ENCODE measurements at places on chromosomes 4 and X.

GRCh38 chr4:110184140-110184790 is 14.2 kb downstream of the ELOVL6 start:
- no peak for DNase-seq

DNA sequence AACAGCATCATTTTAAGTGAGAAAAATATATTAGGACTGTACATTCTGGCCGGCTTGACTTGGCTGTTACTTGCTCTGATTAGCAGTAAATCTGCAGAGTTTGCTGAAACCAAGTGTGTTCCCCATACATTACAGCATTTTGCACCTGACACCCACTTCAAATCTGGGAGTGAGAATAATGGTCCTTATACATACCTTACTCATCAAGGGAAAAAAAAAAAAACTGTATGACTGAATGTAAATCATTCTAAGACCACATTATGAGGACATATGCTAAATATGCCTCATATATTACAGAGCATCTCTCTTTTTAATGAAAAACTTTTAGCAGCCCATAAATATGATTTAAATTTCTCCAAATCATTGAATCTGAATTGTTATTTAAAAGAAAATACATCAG is 406.7 kb downstream of the SPOCK3 start:
- DNase-seq = no peak

- no peak for DNase-seq
These were observed 14.1 kb downstream of the CD40LG start for GRCh38 chrX:136662104-136662503.

GRCh38 chr4:90904021-90904420 is 776.8 kb downstream of the CCSER1 start:
- no peak for DNase-seq

DNA sequence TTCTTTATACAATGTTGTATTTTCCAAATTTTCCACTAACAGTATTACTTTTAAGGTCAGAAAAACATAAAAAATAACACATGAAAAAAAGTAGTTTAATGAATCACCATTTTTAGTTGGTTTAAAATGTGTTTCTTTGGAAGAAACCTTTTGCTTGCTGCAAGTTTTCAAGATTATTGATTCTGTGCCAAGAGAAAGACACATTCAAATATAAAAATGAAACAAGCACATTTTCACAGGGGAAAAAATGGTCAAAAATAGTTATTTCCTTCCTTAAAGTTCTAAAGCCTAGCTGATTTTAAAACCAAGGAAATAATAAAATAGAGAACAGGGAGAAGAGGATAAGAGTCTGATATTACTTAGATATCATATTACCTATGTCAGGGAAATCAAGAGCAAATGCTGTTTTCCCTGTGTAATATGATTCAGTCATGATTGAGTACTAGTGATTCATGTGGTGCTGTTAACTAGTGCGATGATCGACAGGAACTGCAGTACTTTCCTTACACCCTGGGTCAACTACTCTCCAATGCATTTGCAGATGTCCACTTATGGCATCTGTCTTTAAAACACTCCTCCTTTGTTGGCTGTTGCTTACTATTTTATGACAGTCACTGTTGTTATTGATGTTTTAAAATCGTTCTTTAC is 103.8 kb downstream of the CAMK2D start:
- DNase-seq = no peak

- no peak for DNase-seq
These were observed 36.5 kb downstream of the DCTD start for GRCh38 chr4:182880387-182881356.

DNA sequence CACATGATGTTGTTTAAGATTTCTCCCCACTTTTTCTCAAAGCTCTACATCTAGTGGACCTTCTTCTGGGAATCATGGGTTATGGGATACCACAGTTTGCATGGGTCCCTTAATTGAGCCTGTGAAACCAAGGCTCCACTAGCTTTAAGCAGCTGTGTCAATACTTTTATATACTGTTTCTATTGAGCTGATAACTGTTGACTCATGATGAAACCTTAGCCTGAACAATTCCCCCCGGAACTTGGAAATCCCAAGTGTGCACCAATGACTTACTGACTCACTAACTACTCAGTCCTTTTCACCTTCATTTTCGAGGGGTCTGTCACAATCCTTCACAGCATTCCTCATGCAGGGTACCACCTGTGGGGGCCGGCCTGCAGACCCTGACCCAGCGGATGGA is 12.7 kb upstream of the SPIN4 start:
- DNase-seq = no peak

DNA sequence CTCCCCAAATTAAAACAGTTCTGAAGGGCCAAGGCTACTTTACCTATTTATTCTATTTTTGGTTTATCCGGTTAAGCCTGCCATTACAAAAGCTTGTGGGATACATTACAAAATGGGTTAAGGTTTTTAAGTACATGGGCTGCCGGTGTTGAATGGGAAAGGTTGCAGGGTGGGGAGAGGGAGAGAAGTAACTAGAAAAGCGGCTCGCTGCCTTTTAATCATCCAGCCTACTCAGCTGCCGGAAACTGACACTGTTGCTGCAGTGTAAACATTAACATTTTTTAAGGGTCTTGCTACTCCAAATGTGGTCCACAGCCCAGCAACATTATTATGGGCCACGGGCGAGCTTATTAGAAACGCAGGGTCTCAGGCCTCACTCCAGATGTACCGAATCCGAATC is 1.5 kb upstream of the IL1RAPL1 start:
- no peak for DNase-seq

DNA sequence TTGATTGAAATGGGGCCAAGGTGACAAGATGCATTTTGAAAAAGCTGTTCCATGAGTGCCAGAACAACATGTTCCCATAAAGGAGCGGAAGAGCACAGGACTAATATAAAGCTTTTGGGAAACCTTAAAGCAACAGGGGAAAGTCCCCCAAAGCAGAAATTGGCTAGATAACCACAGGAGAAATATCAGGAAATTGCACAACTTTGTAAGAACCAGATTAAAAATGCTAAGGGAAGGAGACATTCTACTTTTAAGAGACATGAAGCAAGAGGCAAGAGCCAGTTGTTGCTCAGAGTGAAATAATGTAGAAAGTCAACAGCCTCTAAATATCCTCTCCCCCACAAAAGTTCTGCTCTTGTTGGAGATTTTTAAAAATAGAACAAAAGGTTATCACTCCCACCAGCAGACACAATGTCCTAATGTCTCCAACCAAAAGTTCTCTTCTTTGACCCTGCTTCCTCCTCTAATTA is 85.2 kb upstream of the LNX1 start:
- DNase-seq = no peak

GRCh38 chr4:7217474-7218321 is 25.4 kb downstream of the SORCS2 start:
- no peak for DNase-seq

Data from activated CD8-positive, alpha-beta memory T cell treated with anti-CD3 and anti-CD28 coated beads for 24 hours (primary cell).